NCI-H524 treated with DMSO at 0.1 percent for 48 hours (cell line): ENCODE measurements at places on chromosomes 16 and 17.

DNA sequence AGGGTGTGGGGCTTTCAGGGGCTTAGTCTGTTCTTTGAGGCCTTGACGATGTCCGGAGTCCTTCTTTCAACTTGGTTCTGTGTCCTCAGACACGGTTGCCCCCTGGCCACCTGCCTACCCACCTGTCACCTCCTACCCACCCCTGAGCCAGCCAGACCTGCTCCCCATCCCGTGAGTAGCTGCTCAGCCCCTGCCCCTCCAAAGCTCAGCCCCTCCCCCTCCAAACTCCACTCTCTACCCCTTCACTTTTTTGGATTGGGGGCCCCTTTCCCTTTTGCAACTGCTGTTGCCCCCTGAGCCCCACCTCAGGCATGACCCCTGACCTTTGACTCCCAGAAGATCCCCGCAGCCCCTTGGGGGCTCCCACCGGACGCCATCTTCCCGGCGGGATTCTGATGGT, 1.2 kb downstream of the LAT start:
- no peak for DNase-seq

DNA sequence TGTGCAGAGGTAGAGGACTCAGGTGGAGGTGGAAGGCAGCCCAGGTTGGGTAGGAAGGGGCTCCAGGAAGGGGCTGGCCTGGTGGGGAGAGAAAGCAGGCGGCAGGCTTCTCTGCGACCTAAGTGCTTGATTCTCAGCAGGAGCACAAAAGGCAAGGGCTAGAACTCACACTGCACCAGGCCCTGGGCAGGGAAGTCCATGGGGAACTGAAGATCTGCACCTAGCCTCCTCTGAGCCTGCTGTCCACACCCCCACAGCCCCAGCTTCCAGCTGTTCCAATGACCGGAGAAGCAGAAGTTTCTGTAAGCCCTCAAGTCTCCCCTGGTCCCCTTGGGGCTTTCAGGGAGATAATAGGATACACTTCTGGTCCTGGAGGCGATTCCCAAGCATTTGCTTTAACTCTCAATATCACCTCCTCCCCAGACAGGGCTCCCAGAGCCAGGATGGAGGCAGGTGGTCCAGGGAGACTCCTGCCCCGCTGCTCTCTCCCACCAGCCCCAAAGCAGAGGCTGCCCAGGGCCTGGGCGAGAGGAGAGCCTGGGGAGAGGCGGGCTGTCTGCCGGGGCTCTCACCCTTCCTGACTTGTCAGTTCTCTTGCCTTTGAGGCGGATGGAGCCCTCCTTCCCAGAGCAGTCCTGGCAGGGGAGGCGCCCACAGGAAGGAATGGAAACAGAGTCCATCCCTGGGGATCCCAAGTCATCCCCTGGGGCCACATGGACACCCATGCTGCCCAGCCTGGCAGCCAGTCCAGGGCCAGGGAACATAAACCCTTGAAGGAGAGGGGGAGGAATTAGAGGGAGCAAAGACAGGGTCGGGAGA, 126.0 kb downstream of the RBFOX3 start:
- peak; percentile 82 for DNase-seq

DNA sequence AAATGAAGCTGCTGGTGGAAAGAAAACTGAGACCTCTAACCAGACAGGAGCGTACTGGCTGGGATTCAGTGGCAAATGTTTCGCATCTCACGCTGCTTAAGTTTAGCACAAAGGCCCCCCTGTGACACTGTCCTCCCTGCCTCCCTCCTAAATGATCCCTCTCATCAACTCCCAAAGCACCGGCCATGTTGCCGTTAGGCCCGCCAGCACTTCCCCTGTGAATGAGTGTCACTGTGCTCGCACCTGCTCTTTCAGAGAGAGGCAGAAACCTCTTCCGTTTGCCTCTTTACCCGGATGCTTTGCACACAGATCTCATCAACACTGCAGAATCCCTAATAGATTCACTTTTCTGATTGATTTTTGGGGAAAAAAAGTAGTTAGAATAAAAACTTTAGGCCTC, 26.5 kb downstream of the MBTPS1 start:
- no peak for DNase-seq

- no peak for DNase-seq
Observed at GRCh38 chr16:9040800-9041412, 50.5 kb upstream of the HAPSTR1 start.

DNA sequence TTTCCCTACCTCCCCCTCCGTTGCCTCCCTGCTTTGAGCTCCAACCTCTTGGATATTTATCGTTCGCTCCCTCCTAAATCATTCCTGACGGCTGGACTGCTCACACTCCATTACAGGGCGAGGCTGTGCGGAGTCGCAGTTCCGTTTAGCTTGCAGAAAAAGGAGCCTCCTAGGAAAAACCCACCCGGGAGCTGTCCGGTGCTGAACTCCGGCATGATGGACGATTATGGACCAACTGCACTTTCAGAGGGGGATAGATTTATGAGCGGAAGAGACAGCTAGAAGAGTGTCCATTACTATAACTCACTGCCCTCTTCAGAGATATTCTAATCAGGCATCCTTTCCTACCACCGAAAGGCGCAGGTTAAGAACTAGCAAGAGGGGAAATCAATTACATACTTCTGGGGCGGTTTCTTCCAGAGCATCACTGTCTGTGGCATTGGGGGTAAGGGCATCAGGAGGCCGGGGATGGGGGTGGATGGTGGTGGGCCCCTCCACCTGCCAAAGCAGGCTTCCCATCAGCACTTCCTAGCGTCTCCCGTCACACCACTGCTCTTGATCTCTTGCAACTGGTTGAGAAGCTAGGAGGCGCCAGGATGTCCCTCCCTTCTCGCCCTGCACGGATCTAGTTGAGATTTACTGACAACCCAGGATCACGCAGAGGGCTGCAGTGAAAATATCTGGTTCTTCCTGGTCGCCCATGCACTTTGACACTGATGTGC, 251.2 kb downstream of the ENGASE start:
- DNase-seq: no peak

GRCh38 chr17:29252101-29252791, 5.6 kb downstream of the CRYBA1 start:
- DNase-seq: peak; percentile 93

GRCh38 chr16:50841081-50841886, 99.4 kb downstream of the CYLD start:
- no peak for DNase-seq

GRCh38 chr16:62732092-62732491, 695.9 kb upstream of the CDH8 start:
- DNase-seq: no peak

DNA sequence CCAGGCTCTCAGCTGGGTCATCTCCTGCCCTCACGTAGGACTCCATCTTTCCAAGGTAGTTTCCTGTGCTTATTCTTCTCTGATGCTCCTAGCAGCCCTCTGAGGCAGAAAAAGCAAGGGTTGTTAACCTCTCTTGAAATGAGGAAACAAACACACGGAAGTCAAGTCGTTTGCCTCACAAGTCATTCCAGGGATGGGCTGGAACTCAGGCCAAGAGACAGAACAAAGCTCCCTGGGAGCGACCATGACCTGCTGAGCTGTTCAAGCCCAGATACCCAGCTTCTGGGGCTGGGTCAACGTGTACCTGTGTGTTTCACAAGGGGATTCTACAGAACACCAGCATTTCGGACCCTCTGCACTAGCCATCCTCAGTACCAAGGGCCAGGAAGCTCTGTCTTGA, 28.1 kb downstream of the SRL start:
- DNase-seq: no peak

DNA sequence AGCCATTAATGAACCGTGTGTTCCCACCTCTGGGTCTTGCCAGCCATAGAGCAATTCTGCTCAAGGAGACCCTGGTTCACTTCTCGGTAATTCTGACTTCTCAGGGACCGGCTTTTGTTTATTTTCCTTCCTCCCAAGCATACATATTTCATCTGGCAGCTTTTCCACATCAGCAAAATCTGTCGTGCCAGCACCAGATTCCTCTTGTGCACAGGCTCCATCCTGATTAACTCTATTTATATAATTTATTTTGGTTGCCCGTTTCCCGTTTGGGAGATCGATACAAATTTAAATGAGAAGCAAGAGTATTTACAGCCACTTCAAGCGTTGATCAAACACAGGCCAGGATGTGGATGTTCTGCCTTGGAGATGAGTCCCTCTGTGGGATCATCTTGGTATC, 161.9 kb upstream of the XYLT1 start:
- DNase-seq: no peak

GRCh38 chr17:80036715-80037477, 454 bp downstream of the CCDC40 start:
- DNase-seq: peak; percentile 48

GRCh38 chr16:89064606-89065457, 28.8 kb upstream of the ACSF3 start:
- DNase-seq: no peak

GRCh38 chr17:39963829-39964228, 1.0 kb downstream of the GSDMA start:
- no peak for DNase-seq

DNA sequence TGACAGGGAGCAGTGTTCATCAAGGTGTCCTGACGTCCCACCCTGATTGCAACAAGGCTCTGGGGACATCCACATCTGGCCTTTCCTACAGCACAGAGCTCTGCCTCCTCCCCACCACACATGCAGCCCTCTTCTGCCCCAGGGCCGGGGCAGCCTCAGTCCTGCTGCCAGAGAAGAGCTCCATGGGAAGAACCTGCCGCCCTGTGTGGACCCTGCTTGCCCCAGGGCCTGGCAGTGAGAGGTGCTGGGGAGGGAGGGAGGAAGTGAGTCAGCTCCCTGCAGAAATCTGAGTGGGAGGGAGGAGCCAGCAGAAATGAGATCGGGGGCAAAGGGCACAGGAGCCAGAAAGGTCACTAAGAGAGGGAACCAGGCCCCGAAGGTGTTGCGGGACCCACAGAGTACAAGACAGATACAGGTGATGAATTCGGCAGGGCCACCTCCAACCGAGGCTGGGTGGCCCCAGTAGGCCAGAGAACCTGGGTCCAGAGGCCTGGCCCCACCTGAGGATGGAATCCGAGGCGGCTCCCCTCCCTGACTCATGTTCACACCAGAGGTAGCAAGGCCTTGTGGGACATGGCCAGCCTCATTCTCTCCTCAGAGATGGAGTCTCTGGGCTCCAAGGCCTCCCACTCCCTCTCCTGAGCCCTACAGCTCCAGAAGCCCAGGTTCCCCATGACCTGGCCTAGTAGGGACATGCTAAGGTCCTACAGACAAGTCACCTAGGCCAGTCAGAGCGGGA, 24.8 kb downstream of the MYO18A start:
- DNase-seq: no peak

DNA sequence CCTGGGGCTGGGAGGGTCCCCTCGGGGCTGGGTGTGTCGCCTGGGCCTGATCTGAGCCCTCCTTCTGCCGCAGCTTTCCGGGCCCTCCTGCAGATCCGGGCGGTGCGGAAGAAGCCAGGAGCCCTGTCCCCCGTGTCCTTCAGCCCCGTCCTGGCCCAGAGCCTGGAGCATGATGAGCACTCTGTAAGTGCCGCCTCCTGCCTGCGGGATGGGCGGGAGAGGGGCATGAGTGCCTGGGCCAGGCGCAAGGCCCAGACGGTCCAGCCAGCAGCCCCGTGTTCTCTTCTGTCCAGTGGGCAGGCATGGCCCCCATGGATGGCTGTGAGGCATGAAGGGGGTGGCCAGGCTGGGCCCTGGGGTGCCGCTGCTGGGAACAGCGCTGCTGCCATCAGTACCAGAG, 16.0 kb upstream of the NUDT16L1 start:
- DNase-seq: no peak

- no peak for DNase-seq
Observed at GRCh38 chr17:62121025-62121730, 56.1 kb upstream of the MED13 start.

DNA sequence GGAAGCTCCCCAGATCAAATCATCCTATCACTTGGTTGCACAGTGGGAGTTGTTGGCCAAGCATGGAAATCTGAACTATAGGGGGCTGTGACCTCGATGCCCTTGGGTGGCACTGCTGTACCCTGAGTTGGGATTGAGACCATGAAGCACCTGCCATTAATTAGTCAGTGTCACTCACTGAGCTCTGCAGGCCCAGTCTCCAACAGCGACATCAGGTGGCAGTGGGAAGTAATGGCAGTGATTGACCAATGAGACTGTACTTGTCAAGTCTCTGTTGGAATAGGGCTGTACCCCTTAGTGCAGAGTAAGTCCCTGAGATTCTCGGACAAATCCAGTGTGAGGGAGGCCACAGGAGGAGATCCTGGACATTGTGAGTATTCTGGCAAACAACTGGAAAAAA, 118.0 kb upstream of the RPL38 start:
- no peak for DNase-seq

GRCh38 chr16:15640966-15641365, 2.0 kb downstream of the MARF1 start:
- DNase-seq: no peak
